NCI-H69 (cell line): ENCODE measurements at places on chromosomes 3 and 15.
A peak's percentile ranks its signal among the peaks of the same experiment; 100 is the strongest.

DNA sequence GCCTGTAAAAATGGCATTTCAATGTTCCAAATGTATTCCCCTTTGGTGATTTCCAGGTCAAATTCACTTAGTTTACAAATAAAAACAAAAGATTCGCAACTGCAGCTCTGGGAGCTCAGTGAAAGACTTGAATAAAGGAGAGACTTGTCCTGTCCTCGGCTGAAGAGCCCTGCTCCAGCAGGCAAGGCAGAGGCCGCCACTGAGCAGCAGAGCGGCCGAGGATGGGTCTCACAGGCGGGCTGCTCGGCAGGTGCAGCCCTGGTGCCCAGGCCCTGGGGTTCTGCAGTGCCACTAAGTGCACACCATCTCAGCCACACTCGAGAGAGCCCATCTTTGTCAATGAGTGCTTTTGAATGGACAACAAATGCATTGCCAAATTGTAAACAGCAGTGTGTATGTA is 856.2 kb downstream of the AGBL1 start:
- DNase-seq: no peak

GRCh38 chr3:99901200-99901926 is 83.7 kb downstream of the CMSS1 start:
- DNase-seq: peak; percentile 78

- no peak for DNase-seq
Observed at GRCh38 chr3:178085817-178086123, 450.5 kb upstream of the KCNMB2 start.

GRCh38 chr15:58454950-58455401 is 23.2 kb downstream of the LIPC start:
- DNase-seq: peak; percentile 93

DNA sequence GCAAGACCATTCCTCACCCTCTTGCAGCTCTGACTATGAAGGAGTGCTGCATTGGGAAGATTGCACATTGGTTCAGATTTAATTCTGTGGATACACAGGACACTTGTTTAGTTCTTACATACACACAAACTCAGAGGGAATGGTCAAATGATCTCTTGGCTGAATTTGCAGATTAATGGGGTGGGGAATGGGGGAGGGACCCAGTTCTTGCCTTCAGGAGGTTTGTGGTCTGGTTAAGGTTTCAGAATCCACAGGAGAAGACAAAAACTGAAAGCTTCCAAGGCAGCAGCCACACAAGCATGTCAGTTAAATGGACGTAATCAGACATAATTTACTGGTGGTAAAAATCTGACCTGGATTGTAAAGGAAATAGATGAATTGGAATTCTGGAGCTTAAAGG is 257.1 kb upstream of the ROPN1 start:
- no peak for DNase-seq

DNA sequence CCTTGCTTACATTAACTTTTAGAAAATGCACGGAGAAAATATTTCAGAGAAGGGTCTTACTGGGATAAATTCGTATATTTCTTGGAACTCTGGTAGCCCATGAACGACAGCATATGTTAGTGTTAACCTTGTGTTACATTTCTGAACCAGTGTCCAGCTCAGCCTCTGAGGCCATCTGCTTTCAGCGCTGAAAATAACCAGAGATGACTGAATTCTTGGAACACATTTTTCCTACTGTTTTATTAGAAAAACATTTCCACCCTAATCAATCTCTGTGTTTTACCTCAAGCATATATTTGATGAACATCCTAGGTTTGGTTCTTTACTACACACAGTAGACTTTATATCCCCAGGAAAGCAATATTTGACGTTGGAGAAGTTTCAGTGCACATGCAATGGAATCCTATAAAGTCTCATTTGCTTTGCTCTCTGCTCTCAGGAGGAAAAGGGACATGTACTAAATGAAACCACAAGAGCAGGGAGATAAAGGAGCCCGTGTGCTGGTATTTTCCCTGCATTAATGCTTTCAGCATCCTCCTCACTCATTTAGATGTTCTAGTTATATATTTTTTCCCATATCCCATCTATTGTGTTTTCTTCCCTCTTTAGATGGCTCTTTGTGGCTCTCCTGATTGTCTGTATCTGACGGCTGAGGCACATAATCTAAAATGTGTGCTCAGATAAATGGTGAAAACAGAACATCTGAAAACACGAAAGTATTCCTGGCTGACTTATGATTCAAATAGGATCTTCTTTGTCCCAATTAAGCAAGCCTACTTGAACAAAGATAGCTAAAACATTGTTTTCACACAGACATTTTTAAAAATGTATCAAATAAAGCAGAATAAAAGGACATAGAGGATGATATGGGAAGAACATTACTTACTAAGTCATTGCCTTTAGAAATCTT is 151.7 kb upstream of the KCNMB2 start:
- no peak for DNase-seq

DNA sequence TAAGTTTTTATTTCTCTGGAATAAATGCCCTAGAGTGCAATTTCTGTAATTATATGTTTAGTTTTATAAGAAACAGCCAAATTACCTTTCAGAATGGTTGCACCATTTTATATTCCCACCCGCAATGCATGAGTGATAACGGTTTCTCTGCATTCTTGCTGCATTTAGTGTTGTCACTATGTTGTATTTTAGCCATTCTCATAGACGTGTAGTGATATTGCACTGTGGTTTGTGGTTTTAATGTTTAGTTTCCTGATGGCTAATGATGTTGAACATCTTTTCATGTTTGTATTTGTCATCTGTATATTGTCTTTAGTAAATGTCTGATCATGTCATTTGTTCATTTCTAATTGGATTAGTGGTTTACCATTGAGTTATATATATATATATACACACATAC is 73.0 kb upstream of the GOLIM4 start:
- no peak for DNase-seq

GRCh38 chr3:114333180-114333922 is 39.5 kb downstream of the TIGIT start:
- no peak for DNase-seq

GRCh38 chr3:150073031-150073430 is 102.3 kb upstream of the PFN2 start:
- DNase-seq: no peak

GRCh38 chr3:171812811-171813210 is 2.5 kb upstream of the PLD1 start:
- no peak for DNase-seq

DNA sequence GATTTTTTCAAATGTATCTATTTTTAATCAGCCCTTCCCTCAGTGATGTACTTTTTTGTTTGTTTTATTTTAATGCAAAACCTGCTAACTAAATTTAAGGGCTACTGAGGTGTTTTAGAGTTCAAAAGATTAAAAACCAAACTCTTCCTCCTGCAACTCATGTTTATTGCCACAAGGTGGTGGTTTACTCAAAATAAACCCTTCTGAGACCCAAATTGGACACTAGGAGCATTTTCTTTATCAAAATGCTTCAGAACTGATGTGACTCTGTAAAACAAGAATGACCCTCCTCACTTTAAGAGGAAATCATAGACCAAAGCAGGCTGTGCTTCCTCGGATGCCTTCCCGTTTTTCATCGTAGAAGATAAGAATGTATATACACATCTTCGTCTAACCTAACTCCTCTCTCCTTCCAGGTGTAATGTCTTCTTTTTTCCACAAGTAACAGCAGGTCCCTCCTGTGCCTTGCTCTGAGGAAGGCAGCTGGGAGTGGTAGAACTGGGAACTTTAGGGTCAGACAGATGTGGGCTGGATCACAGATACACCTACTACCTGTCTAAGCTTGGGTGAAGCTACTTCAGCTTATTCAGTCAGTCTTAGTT is 2.9 kb upstream of the NME9 start:
- no peak for DNase-seq

DNA sequence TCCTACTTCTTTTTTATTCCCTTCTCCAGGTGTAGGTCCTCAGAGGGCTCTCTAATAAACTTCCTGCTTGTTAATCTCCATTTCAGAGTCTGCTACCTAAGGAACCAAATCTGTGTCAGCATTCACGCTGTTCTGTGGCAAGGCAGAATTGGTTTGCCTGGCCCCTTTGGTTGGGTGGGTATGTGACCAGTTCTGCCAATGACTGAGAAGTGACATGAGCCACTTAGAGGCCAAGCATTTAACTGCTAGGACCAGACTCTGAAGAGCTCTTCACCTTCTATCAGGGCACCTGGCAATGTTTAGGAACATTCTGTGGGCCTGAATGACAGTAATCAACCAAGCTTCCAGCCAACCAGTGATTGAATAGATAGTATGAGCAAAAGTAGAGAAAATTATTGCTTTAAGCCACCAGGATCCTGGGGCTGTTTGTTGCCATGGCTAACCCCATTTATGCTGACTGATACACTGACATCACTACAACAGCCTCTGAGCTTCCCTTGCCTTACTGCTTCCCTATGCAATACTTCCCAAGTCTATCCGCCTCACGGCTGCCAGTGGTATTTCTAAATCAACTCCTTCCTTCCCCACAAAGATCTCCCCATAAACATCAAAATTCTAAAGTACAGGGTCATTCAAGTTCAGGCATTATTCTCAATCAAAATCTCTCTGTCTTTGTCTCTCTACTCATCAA is 7.6 kb downstream of the FRMD4B start:
- DNase-seq: no peak

DNA sequence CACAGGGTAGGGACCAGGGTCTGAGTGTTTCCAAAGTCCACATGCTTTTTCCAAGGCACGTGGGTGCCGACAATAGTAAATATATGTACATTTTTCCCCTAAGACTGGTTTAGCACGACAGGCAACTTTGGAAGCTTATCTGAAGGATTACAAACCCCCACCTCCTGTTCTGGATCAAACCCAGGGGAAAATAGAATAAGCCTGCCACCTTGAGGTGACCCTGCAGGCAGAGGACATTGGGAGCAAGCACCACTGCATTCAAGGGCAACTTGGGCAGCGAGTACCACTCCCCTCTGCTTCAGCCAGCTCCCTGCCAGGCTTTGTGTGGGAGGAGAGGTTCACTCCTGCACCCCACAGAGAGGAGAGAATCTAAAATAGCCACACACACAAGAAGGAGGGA is 44.8 kb downstream of the KBTBD12 start:
- DNase-seq: peak; percentile 66

GRCh38 chr15:50953302-50953701 is 44.8 kb downstream of the AP4E1 start:
- DNase-seq: no peak

GRCh38 chr3:147572970-147573340 is 163.8 kb downstream of the ZIC1 start:
- DNase-seq: no peak

- DNase-seq: no peak
Observed at GRCh38 chr3:63951492-63952247, 39.5 kb upstream of the SCAANT1 start.

DNA sequence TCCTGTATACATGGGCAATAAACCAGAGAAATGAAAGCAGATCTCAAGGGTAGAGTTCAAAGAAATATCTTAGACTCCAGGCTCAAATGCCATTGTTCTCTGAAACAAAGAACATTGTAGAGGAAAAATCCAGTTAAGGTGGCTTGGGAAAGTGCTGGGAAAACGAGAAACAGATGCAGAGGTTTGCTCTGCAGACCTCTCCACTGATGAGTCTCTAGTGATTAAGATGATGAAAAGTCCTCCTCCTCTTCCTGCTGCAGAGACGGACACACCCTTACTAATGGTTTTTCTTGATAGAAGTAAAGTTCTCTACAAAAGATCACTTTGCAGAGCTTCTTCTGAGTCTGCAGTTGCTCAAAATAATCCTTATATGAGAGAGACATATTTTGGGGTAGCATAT is 264.7 kb downstream of the GABRG3 start:
- DNase-seq: no peak

GRCh38 chr3:23481616-23482278 is 278.6 kb downstream of the UBE2E2 start:
- no peak for DNase-seq

- DNase-seq: no peak
Observed at GRCh38 chr3:11132861-11133260, 21.4 kb upstream of the HRH1 start.

DNA sequence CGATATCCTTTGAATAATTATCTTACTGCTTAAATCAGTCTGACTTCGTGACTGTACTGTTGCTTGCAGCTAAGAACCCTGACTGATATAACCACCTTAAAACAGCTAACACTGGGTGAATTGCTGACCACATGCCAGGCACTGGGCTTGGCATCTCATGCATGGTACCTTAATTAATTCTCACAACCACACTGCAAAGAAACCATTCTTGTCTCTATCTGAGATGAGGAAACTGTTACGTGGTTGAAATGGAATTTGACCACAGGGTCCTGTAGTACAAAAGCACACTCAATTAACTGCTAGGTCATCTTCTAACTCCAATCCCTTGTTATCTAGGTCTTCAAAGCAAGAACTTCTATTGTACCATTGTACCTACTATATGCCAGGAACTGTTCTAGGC is 92.7 kb upstream of the PRICKLE2 start:
- no peak for DNase-seq

- peak; percentile 21 for DNase-seq
Observed at GRCh38 chr3:117700573-117701360, 991.2 kb downstream of the TUSC7 start.

GRCh38 chr3:61686228-61686648 is 124.9 kb downstream of the PTPRG start:
- peak; percentile 44 for DNase-seq

GRCh38 chr3:149299938-149300801 is 33.3 kb downstream of the TM4SF18 start:
- DNase-seq: peak; percentile 78

- DNase-seq: no peak
Observed at GRCh38 chr3:7368597-7368996, 507.7 kb downstream of the GRM7 start.

- peak; percentile 6 for DNase-seq
Observed at GRCh38 chr3:142609136-142609535, 12.9 kb downstream of the PLS1 start.

GRCh38 chr3:88542916-88543315 is 393.2 kb downstream of the C3orf38 start:
- DNase-seq: no peak

- no peak for DNase-seq
Observed at GRCh38 chr15:80815106-80815505, 35.9 kb downstream of the CEMIP start.

- DNase-seq: peak; percentile 28
Observed at GRCh38 chr3:150090877-150091276, 120.2 kb upstream of the PFN2 start.

GRCh38 chr3:133040696-133041523 is 2.7 kb downstream of the TMEM108 start:
- DNase-seq: peak; percentile 90

- no peak for DNase-seq
Observed at GRCh38 chr15:25417604-25418003, 21.2 kb downstream of the UBE3A start.
